ENCODE measurements at places on chromosomes 2 and 18. TPM values are rescaled to one million over a fixed set of nuclear protein-coding genes. Genes with fewer than 3 reads are reported as not detected.

The RFX8 gene
- total RNA-seq = not detected

DNA sequence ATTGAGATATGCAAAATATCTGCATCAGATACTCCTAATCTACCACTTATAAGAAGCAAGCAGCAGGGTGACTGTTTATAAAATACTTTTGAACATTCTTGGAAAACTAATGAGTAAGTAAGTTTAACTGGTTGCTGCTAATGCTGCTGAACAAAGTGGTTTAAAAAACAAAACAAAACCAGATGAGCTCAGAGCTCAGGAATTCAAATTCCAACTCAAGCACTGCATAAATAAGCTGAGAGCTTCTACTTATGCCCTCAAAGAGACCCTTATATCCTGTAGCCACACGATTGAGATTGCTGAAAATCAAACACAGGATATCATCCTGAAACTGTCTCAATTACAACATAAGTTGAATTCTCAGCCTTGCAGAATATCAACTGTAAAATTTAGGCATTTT, 62.3 kb upstream of the NYAP2 start:
- DNase-seq = peak; percentile 38

The ARL6IP6 gene
- 83.9 TPM for total RNA-seq

- no peak for DNase-seq
Measured at GRCh38 chr2:223283771-223284170, 231.8 kb downstream of the KCNE4 start.

DNA sequence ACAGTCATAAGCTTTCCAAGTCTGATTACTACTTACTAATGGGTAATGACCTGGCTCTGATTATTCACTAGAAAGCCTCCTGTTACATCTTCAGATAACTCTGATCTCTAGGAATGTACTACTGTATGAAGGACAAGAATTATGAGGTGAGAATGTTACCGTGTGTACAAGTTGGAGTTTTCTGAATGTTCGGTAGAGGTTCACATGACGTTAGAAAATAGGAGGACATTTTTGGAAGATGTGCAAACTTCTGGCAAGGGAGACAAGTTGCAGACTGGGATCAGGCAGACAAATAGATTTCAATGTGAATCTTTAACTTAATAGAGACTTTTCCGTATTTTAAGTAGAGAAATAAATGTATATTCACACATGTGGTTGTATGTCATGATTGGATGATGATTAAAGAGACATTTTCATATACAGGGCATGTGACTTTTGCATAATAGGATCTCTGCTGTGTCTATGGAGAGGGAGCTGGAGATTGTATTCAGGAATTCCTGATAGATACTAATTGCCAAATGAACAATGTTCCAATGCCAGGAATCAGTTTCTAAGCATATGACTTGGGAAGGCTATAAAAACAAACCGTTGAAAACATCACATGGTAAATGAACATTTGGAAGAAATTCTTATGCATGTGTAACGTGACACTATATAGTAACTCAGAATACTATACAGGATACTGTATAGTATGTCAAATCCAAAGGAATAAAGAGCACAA, 1695.8 kb upstream of the PIK3C3 start:
- no peak for DNase-seq

- no peak for DNase-seq
Measured at GRCh38 chr2:9472511-9472910, 1.8 kb upstream of the IAH1 start.

The RAD51AP2 gene
- total RNA-seq = not detected

DNA sequence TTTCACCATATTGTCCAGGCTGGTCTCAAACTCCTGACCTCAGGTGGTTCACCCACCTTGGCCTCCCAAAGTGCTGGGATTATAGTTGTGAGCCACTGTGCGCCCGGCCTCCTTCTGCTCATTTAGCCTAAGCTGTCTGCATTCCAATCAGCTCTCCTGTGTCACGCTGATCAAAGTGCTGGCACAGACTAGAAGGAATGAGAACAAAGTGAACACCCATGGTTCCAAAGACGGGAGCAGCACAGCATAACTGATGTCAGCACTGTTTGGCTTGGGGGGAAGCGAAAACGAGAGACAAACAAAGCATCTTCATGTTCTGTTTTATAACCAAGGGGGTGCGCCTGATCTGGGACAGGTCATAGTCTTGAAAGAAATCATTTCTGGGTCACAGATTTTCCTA, 43.3 kb downstream of the DIPK1C start:
- DNase-seq = no peak

Measured in epithelial cell of proximal tubule (primary cell).